NCI-H1048 (cell line): ENCODE measurements at places on chromosomes 7 and 10.

- no peak for DNase-seq
Observed at GRCh38 chr7:28442540-28443420, 30.5 kb downstream of the CREB5 start.

DNA sequence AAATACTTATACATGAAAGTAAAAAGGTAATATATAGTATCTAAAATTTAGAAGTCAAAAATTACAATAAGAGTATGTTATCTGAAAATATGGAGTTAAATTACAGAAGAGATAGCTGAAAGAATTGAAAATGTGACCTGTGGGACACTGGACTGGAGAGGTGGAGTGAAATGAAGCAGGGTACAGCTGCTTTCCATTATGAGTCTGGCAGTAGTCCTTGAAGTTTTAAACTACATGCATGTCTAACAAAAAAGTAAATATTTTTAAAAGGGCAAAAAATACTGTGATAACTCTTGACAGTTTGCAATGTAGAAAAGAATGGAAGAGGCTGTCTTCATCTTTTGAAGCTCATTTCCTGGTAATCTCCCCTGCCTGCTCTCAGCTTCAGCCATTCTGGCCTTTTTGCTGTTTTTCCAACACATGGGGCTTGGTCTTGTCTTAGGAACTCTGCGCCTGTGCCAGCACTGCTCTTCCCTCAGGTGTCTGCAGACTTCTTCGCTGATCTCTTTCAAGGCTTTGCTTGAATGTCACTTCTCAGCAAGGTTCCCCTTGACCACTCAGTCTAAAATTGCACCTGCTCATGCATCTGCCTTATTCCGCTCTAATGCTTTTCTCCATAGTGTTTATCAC lies 36.9 kb downstream of the PTPRZ1 start:
- DNase-seq: no peak

DNA sequence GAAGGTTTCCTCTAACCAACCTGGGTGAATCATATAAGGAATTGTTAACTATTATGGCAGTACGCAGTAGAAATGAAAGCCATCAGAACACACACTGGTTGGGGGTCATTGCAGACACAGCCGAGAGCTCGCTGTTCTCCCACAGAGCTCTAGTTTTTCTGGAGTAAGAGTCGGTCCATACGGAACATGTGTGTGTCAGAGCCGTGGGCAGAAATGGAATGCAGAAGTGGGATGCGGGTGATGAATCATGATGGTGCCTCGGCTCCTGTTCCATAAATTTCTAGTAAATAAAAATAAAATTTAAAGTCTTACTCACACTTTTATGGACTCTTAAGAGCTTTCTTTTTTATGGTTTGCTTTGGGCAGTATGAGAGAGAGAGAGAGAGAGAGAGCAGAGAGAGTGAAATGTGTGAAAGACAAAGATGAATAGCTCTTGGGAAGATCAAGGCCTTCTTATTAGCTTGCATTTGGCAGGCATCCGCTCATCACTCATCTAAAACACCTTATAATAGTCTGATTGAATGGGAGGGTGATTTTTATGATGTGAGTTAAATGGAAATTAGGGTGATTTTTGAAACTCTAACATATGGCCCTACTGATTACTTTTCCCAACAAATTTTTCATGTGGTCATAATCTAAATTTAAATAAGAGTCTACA lies 98.8 kb upstream of the PFKP start:
- no peak for DNase-seq

- DNase-seq: no peak
Observed at GRCh38 chr10:93299195-93299594, 182.9 kb downstream of the MYOF start.

DNA sequence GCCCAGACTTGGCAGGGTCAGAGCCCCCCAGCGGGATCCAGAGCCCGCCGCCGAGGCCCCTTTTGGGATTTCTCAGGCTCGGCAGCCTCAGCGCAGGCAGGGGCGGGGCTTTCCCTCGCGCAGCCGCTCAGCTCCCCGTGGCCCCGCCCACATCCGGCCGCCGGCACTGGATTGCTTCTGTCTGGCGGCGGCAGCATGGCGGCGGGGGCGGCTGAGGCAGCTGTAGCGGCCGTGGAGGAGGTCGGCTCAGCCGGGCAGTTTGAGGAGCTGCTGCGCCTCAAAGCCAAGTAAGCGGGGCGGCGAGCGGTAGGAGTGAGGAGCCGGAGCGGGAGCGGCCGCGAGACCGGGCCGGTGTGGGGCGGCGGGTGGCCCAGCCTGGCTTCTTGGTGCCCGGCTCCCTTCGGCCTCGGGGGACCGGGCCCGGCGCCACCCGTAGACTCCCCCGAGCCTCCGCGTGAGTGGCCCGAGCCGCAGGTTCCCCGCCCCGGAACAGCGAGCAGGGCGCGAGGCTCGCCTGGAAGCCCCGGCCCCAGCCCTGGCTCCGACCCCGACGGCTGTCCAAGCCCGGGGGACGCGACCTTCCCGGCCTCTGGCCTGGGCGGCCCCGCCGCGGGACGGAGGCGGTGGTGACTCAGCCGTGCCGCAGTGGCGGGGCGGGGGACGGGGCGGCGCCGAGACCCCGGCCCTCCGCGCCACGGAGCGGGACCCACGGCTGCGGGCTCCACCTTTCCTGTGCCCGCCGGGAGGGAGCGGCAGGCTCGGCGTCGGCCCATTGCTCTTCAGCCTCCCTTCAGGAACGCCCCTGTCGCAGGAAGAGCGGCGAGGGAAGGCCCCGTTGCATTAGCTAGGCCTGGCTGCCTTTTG lies at the start of gene GLRX3:
Gene GLRX3, plus strand, starts transcription at position 166 of the 864 bp plus-strand sequence. Its CDS starts 30 bp downstream, at position 196.
- peak; percentile 33 for DNase-seq

DNA sequence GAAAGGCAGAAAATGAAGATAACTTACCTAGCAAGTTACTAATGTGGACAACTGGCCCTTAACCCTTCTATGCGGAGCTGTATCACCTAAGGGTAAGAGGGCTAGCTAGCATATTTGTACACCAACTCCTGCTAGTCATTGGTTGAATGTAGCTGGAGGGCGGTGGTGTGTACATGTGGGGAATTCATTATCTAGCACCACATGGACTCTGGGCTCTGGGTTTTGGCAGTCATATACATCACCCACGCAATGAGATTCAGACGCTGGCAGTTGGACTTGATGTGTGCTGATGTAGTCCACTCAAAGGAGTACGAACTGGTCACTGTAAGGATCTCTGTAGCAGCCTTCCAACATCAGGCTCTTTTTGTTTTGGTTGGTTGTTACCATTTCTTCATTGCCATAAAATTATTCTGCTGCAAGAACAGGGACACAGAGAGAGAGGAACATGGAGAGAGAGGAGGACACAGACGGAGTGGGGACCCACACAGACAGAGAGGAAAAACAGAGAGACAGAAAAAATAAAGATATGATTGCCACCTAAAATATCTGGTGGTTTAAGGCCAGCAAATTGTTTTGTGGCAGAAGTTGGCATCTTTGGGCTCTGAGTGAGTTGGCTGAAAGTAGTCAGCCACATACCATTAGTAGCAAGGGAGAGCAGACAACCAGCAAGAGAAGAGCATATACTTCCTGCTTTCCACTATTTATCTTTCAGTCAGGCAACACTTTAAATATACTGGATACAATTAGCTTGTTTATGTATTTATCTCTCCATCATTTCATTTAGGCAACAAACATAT lies 76.7 kb upstream of the MTPN start:
- DNase-seq: no peak

DNA sequence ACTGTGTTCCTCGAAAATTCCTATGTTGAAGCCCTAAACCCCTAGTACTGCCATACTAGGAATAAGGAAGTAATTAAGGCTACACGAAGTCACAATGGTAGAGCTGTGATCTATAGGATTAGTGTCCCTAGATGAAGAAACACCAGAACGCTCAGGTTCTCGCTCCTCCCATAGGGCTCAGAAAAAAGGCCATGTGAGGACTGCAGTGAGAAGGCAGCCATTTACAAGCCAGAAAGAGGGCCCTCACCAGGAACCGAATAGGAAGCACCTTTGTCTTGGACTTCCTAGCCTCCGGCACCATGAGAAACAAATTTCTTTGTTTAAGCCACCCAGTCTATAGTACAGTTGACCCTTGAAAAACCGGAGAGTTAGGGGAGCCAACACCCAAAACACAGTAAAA lies 46.2 kb downstream of the CACUL1 start:
- DNase-seq: no peak

DNA sequence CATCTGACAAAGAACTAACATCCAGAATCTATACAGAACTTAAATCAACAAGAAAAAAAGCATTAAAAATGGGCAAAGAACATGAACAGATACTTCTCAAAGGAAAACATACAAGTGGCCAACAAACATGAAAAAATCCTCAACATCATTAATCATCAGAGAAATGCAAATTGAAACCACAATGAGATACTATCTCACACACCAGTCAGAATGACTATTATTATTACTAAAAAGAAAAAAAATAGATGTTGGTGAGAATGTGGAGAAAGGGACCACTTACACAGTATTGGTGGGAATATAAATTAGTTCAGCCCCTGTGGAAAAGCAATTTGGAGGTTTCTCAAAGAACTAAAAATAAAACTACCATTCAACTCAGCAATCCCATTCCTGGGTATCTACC lies 89.1 kb upstream of the ADO start:
- no peak for DNase-seq

DNA sequence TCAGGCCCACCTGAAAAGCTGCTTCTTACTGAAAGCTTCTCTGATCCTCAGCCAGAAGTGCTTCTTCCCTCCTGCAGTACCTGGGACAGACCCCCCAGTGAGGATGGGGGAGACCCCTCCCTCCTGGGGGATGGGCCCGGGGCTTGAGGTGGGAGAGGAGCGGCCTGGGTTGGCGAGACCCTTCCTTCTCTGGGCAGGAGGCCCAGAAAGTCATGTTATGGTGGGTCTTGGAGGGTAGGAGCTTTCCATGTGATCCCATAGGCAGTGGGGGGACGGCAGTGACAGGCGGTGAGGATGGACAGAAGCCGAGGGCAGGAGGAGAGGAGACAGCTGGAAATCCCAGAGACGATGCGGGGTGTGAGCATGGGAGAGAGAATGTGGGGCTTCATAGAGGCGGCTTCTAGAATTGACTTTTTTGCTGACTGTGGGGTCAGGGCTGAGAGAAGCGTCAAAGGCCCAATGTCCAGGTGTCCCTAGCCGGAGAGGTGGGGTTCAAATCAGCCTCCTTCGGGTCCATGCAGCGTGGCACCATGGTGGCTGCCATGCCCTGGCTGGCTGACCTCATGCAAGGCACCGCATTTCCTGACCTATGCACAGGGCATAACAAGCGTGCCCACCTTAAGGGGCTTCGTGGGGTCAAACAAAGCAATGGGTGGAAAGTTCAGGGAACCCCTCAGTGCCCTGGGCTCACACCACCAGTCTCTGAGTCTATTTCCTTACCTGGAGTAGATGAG lies 154.0 kb downstream of the UBE2H start:
- no peak for DNase-seq

DNA sequence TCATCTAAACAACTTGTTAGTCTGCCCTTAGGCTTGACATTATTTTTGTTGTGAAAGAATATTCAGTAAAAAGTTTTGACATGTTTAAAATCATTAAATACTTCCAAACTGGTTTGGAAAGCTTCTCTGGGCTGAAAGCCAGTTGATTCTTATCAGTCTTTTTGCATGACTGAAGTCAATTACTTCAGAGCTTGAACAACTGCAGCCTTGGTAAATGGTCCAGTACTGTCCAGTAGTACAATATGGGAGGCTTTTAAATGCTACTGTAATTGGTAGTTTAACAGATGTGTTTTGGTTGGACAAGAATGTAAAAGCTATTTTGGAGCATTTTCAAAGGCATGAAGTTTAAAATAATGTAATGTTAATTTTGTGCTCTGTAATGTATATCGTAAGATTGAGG lies 103.4 kb downstream of the SDK1 start:
- peak; percentile 17 for DNase-seq

DNA sequence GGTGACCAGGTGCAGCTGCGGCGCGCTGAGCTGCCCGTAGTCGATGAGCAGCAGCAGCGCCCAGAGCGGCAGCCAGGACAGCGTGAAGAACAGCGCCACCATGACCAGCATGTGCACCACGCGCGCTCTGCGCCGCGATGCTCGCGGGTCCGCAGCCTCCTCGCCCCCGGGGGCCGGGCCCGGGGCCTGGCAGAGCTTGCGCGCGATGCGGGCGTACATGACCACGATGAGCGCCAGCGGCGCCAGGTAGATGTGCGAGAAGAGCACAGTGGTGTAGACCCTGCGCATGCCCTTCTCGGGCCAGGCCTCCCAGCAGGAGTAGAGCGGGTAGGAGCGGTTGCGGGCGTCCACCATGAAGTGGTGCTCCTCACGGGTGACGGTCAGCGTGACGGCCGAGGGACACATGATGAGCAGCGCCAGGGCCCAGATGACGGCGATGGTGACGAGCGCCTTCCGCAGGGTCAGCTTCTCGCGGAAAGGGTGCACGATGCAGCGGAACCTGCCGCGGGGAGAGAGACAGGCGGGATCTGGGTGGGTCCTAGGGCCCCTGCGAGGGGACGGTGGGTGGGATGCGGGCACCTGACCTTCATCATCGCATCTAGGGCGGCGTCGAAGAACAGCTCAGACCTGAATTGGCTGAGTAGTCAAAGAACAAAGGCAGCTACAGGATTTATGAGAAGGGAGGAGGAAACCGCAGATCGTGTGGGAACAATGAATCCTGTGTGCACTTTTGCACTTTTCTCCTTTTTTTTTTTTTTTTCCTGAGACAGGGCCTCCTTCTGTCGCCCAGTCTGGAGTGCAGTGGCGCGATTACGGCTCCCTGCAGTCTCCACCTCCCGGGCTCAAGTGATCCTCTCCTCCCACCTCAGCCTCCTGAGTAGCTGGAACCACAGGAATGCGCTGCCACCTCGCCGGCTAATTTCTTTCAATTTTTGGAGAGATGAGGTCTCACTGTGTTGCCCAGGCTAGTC lies 22.4 kb upstream of the PPA1 start:
- DNase-seq: no peak

DNA sequence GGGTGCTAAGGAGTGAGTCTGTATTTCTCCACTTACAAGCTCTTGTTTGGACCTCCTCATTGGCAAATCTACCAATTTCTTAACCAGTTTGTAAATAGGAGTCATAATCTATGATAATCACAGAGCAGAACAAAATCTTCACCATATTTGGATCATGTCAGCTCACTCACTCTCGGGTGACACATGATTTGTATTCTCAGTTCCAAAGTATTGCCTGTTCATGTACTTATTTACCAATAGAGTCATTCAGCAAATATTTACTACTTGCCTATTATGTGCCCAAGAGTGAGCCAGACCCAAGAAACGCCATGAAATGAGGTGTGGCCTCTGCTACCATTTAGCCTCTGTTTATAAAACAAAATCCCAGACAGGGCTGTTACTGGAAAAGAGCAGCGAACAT lies 114.8 kb downstream of the TSPAN12 start:
- DNase-seq: no peak

DNA sequence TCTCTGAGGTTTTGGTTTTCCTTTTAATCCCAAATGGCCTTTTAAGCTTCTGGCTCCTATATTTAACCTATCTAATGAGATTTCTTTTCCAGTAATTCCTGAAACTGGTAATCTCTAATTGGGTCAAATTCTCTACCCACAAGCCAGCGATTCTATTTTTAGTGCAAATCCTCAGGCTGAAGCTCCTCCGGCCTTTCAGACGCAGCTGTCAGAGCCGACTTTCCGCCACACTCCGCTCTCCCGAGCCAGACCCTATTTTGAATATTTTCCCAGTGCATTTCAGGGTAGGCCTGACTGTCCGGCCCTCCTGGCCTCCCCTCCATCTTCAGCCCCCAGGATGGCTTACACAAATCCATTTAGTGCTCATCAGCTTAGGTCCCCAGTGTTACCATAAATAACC lies 9.7 kb upstream of the ADCY1 start:
- DNase-seq: no peak
